ENCODE measurements at places on chromosomes 16 and 17.

DNA sequence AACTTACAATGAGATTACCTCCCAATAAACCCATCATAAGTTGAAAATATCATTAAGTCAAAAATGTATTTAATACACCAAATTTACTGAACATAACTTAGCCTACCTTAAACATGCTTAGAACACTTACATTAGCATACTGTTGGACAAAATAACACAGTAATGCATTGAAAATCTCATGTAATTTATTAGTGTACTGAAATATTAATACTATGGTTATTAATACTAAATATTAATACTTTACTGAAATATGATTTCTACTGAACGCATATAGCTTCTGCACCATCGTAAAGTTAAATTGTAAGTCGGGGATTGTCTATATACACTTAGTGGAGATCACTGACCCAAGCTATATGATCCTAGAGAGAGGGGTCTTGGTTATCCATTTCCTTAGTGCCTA lies 4.3 kb downstream of the USP32 start:
- no peak for DNase-seq

DNA sequence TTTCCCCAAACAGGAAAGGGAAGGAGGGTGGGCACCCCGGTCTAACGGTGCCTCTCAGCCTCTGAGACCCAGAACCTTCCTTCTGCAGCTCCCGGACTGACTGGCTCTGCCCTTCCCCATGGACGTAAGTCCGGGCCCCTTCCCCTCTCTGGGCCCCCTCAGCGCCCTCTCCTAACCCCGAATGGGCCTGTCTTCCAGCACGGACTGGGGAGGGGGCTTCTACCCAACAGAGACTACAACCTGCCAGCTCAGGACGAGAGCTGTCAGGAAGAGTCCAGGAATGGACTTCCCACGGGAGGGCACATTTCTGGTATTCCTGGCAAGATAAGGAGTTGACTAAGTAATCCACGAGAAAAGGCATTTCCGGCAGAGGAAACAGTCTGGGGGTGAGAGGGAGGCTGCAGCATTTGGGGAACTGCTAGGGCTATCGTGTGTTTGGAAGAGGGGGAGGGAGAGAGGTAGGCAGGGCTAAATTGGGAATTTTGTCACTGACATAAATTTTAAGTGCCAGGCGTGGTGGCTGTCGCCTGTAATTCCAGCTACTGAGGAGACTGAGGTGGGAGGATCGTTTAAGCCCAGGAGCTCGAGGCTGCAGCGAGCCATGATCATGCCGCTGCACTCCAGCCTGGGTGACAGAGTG lies 12.1 kb upstream of the ALDOA start:
- no peak for DNase-seq

- DNase-seq: no peak
Measured at GRCh38 chr17:72772331-72772821, 320.1 kb downstream of the SLC39A11 start.

GRCh38 chr16:65698791-65699321 lies 577.0 kb upstream of the CDH11 start:
- DNase-seq: no peak

- DNase-seq: no peak
Measured at GRCh38 chr17:45868276-45868675, 23.6 kb downstream of the SPPL2C start.

DNA sequence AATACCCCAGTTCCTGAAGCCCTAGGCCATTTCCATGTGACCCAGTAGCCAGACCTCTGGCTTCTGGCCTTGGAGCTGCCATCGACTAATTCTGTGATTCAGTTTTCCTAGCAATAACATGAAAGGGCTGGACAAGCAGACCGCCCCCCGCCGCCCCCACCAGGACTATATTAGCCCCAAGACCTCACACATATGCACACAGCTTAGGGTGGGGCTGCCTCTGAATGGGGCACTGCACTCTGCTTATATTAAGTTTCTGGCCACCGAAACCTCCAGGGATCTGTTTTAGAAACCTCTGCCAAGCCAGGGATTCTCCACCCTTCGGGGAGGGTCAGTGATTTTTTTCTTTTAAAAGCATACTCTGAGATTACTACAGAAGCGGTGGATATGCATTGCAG lies 2.3 kb downstream of the RAB11FIP4 start:
- no peak for DNase-seq

- DNase-seq: no peak
Measured at GRCh38 chr17:17206913-17207335, 791 bp upstream of the PLD6 start.

DNA sequence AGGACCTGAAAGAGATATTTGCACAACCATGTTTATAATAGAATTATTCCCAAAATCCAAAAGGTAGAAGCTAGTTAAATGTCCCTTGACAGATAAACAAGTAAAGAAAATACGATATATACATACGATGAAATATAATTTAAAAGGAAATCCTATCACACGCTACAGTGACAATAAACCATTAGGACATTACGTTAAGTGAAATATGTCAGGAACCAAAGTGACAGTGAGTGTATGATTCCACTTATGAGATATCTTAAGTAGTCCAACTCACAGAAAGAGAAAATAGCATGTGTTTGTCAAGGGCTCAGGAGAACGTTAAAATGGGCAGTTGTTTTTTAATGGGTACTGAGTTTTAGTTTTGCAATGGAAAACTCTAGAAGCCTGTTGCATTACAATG lies 212.7 kb upstream of the PMFBP1 start:
- no peak for DNase-seq

DNA sequence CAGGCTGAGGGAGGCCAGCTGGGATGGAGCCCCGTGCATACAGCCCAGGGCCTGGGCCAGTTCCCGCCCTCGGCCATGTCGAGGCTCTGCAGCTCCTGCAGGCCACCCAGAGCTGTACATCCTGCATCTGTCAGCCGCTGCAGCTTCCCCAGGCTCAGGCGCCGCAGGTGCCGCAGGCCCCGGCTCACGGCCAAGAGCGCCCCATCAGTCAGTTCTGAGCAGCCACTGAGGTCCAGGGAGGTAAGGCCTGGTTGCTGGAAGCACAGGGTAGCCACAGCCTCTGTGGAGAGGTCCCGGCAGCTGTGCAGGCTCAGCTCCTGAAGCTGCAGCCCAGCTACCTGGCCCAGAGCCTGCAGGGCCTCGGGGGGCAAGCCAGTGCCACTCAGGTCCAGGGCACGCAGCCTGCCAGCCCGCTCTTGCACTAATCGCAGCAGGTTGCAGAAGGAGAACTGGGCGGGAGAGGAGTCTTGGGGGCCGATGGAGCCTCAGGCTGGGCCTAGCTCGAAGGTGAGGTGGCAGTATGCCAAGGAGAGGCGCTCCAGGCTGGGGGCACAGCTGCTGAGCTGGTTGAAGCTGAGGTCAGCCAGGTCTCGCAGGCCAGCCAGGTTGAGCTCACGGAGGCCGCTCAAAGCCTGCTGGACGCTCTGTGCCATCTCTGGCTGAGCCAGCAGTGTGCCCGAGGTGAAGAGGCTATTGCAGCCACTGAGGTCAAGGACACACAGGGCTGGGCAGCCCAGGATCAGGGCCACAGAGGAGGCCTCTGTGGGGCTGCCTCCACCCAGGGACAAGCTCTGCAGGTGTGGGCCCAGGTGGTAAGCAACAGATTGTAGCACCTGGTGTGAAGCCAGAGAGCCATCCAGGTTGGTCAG lies 11.4 kb downstream of the ELMO3 start:
- no peak for DNase-seq

GRCh38 chr16:46651305-46651704 lies 30.1 kb upstream of the SHCBP1 start:
- no peak for DNase-seq

DNA sequence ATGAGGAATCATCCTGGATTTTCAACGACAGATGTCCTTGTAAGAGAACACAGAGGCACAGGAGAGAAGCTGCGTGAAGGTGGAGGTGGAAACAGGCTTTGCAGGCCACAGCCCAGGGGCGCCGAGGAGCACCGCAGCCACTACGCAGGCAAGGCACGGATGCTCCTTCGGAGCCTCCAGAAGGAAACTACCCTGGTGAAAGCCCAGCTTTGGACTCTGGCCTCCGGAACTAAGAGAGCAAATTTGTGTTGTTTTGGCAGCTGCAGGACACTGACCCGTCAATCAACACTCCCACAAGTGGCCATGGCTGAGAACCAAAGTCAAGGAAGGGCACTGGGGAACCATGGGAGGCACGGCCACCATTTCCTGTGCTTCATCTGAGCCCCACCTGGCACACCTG lies 3.4 kb downstream of the ARL16 start:
- DNase-seq: no peak

DNA sequence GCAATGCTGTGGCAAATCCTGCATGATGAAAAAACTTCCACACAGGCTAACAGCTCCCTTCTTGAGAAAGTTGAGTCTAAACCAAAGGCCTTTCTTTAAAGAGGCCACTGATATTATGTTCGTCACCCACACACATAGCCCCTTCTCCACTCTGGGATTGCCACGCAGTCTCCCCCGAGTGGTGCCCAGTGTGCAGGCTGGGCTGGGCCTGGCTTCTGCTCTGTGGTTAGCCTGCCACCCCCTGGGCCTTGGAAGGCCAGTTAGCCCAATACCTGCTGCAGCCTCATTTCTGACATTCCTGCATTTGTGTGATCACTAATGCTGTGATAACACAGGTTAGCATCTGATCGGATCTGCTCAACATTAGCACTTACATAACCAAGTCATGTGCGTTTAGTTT lies 44.8 kb downstream of the CDH3 start:
- no peak for DNase-seq

DNA sequence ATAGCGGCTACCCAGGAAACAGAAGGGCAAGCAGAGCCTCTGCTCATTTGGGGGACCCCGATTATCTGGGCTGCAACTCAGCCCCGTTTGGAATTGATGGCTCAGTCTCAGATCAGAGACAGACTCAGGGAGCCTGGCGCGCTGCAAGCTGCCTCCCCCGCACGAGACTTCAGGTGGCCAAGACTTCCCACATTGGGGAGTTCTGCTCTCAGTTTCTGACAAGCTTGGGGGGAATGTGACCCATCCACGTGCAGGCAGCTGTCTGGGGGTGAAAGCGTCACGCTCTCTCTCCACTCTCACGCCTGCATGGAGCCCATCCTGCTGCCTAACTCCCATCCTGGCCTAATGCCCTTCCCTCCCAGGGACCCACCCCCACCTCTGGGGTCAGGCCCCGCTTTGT lies 157.6 kb upstream of the GSE1 start:
- no peak for DNase-seq

GRCh38 chr17:76881408-76881807 lies 13.2 kb downstream of the MGAT5B start:
- DNase-seq: no peak

DNA sequence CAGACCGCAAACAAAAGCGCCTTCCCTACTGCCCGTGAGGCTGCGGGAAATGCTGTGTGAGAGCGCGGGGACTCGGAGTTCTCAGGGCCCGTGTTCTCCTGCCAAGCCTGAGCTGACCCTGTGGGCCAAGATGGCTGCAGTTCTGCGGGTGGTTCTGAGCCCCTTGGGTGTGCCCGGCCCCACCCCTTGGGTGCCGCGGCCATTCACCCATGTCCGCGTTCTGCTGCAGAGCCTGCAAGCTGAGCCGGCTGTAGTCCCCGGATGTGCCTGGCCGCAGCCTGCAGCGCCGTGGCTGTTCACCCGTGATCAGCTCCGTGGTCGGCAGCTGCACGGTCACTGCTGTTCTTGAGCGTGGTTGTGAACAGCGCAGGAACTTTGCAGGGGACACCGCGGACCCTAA lies 20.0 kb downstream of the ACSF3 start:
- DNase-seq: no peak

- peak; percentile 45 for DNase-seq
Measured at GRCh38 chr16:22321340-22322001, 24.3 kb downstream of the POLR3E start.

Measured in stimulated activated CD4-positive, alpha-beta T cell treated with anti-CD3 and anti-CD28 coated beads, TNF-alpha, amount 100 ng/mL, for 1 hour (primary cell).